ENCODE measurements at places on chromosomes 3 and 15.

DNA sequence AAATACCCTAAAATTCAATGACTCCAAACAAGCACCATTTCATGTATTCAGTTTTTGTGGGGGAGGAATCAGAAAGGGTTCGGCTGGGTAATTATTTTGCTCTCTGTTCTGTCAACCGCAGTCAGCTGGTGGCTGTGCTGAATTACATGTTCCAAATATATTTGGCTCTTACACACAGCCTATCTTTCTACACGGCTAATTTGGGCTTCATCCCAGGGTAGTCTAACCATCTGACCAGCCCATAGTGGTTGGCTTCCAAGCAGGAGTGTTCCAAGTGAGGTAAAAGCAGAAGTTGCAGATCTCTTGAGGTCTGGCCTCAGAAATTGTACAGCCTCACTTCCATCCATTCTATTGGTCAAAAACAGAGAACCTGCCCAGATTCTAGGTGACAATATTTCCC, 760.8 kb upstream of the SEMA6D start:
- DNase-seq = no peak

DNA sequence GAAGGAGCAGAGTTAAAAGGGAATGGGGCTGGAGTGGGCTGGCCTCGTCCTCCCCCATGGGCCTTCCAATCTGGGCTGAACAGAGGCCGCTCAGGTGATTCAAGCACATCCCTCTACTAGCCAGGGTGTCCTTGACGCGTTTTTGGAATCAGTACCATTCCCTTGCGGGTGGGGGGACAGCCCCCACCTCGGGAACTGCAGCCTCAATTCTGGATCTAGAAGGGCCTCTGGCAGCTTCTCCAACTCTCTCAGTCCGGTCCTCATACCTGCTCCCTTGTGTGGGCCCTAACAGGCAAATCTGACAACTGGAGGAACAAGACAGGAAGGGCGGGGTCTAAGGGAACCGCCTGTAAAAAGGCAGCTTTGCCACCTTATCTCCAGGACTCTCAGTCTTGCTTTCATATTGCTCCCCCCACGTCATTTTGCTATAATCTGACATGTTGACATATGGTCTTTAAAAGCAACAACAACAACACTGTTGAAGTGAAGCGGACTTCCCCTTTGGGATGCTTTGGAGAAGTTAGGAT, 802 bp upstream of the CHRNB4 start:
- no peak for DNase-seq

DNA sequence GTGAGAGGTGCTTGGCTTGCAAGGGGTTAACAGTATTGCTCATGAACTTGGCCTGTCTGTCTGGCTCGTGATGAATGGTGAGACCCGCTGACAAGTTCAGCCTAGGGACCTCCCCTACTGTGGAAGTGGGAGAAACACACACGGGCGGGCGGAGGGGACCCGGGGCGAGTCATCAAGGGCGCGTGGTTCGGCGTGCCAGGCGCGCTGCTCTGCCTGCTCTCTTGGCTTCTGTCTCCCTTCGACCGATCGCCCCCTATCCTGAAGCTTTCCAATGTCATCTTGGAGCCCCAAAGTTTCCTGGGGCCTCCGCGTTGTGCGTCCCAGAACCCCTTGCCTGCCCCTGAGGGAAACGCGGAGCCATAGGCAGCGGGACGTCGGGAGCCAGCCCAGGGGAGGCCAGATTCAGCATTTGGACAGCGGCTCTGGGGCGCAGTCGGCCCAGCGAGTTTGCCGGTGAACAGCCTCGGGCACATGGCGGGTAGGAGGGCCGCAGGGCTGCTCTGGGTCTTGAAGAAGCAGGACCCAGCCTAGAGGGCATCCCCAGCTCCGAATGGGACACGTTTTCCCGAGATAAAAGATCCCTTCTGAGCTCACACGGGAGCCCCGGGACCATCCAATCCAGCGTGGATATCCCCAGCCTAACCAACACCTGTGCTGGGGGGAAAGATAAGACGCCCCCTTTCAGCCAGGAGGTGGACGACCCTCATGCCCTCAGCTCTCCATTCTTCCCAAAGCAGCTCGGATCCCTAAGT, 27.0 kb upstream of the POLG start:
- peak; percentile 22 for DNase-seq

GRCh38 chr3:142881445-142882224, 7.2 kb downstream of the PCOLCE2 start:
- no peak for DNase-seq

GRCh38 chr3:126659915-126660886, 5.3 kb upstream of the TXNRD3 start:
- peak; percentile 28 for DNase-seq

DNA sequence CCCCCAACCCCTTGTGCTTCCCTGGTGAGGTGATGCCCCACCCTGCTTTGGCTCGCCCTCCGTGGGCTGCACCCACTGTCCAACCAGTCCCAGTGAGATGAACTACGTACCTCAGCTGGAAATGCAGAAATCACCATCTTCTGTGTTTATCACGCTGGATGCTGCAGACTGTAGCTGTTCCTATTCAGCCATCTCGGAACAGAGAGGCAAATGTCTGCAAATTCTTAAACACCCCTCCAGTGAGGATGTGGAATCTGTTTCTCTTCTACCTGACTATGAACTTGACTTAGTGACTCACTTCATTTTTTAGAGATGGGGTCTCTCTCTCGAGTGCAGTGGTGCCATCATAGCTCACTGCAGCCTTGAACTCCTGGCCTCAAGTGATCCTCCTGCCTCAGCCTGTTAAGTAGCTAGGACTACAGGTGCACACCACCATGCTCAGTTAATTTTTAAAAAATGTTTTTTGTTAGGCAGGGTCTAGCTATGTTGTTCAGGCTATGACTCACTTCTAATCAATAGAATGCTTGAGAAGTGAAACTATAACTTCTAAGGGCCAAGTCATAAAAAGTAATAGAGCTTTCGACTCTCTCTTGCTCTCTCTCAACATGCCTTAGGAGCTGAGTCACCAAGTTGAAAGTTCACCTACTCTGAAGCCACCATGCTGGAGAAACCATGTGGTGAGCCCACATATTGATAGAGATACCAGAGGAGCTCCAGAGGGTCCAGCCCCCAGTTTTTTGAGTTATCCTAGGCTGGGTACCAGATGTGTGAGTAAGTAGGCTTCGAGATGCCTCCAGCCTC, 11.5 kb upstream of the PARP14 start:
- peak; percentile 50 for DNase-seq

DNA sequence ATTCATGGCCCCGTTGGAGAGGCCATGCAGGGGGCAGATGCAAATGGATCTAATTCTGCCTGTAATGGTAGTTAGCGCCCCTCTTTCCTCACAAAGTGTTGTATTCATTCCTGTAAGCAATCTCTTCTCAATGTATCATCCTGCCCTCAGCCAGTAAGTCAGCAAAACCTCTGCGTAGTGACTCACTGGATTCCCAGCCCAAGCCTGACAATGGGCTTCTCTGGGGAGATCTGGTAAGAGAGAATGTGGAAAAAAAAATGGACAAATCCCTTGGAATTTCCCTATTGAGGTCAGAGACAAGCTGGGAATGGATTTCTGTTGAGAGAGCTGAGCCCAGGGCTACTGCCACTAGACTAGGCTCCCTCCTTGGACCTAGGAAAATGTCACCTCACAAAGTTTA, 25.4 kb downstream of the ADPGK start:
- no peak for DNase-seq

GRCh38 chr15:89150762-89151664, 62.8 kb downstream of the ABHD2 start:
- DNase-seq = peak; percentile 50

- DNase-seq = no peak
These were observed 45.5 kb downstream of the HPS3 start for GRCh38 chr3:149174901-149175300.

All from HepG2 (cell line).